ENCODE measurements at places on chromosomes 1 and 21.

GRCh38 chr1:74504933-74505512 lies 7.4 kb downstream of the LRRC53 start:
- DNase-seq: no peak

DNA sequence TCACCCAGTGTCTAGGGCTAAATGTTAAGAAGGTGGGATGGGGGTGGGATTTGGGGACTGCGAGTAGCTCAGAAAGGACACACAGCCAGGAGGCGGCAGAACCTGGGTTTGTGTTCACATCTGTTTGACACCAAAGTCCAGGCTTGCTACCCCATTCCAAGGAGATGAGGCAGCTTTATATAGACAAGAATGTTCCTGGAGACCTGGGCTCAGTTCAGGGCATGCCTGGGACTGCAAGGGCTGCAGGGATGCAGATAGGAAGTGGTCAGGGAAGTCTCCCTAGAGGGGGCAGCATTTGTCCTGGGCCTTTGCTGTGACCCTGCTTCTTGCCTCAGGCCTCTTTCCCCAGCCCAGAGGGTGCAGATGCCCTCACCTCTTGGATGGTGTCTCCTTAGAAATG lies 16.3 kb downstream of the PADI3 start:
- DNase-seq: no peak

DNA sequence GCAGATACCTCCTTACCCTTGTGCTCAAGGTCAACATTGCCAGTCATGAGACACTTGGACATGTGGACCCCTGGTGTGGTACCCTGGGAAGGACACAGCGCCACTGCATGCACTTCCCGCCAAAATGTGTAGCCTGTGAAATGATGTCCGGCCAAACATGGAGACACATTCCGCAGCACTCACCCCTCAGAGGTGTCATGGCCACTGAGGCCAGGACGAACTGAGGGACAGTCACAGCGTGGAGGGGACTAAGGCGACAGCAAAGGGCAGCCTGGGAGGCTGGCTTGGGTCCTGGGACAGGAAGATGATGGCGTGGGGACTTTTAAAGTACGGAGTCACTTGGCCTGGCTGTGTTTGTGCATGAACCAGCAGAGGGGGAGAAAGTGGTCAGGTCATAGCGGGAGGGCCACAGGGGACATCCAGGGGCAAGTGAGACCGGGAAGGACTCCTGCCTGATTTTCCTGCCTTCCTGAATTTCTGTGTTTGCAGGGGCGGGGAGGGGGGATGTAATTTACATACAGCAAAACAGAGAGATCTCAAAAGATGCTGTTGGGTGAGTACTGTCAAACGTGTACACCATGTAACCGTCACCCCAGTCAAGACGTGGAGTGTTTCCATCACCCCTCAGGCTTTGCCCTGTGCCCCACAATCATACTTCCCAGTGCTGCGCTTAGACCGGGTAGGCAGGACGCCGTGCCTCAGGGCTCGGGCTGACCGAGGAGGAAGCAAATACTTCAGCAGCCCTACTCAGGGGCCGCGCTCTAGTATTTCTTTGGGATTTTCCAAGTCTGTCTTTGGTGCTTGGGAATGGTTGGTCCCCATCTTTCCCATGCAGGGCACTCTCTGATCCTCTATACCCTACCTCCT lies 45.2 kb downstream of the WDR4 start:
- no peak for DNase-seq

DNA sequence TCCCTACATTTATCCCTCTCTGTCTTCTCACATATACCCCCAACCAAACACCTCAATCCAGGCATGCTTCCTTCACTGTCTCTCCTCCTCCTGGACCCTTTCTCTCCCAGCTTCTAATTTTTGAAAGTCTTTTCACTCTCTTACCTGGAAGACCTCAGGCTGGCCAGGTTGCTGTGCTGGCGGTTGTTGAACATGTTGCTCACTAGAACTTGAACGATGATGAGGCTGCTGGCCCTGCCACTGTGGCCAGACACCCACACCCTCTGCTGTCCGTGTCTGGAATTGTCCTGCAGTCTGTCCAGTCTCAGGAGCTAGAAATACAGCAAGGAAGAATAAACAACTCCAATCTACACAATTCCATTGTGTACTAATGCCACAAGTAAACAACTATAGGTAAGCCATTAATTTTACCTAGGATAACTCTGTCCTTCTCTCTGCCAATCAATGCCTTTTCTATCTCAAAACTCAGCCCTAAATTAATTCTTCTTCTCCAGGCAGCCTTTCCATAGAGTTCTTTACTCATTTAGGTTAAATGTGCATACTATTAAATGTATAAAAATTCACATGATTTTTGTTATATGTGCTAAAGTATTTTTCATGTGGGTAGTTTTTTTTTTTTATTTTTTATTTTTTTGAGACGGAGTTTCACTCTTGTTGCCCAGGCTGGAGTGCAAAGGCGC lies 5.1 kb upstream of the CTSK start:
- DNase-seq: peak; percentile 77

- no peak for DNase-seq
These were observed 39.8 kb upstream of the NFIA start for GRCh38 chr1:61042466-61043009.

DNA sequence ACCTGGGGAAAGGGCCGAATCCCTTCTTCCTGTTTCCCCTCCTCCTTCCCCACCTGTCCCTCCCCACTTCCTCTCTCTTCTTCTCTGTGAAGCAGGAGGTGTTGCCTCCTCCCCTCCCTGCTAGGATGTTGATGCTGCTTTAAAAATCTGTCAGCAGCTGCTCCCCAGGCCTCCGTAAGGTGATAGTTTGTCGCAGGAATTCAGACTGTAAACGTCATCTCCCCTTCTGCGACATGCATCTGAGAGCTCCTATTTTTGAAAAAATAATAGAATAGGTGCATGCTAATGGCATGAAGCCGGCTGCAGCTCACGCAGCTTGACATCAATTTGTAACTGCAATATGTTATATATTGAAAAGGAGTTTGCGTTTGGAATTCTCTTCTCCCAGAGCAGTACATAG lies 70.1 kb downstream of the KAZN start:
- no peak for DNase-seq

- no peak for DNase-seq
These were observed 358.4 kb upstream of the SGIP1 start for GRCh38 chr1:66175581-66175980.

DNA sequence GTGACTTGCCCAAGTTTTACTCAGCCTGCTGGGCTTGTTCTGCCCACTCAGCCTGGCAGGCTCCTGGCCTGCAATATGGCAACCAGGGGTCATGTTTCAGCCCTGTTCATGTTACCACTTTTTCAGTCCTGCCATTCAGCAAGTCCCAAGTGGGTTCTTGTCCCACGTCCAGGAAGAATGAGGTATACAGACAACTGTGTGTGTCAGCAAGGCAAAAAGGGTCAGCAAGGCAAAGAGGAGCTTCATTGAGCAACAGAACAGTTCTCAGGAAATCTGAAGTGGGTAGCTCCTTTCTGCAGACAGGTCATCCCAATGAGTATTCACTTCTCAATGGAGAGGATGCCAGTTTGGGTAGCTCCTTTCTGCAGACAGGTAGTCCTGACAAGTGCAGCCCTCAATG lies 1233.3 kb upstream of the B3GALT2 start:
- no peak for DNase-seq

- DNase-seq: no peak
These were observed 37.7 kb downstream of the ODR4 start for GRCh38 chr1:186413319-186413718.

GRCh38 chr1:30968220-30968971 lies 59.8 kb upstream of the SDC3 start:
- no peak for DNase-seq

GRCh38 chr1:201721082-201722049 lies 107.6 kb upstream of the IPO9 start:
- DNase-seq: no peak

DNA sequence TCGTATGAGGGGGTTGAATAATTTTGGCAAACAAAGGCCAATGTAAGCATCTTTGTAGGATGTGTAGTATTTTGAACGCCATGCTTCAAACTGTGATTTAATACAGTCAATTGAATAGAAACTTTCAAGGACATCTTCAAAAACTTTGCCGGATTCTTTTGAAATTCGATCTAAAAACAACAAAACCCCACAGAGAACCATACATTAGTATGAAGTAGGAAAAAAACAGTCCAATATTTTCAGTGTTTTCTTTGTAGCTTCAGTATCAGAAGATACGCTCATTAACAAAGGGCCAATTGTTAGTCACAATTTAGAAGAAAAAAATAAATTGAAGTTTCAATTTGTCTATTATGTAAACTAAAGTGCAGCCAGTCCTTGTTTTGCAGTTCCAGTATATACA lies 20.7 kb upstream of the SYNJ1 start:
- DNase-seq: no peak

- no peak for DNase-seq
These were observed 36.4 kb upstream of the HSD17B7 start for GRCh38 chr1:162753998-162754585.

DNA sequence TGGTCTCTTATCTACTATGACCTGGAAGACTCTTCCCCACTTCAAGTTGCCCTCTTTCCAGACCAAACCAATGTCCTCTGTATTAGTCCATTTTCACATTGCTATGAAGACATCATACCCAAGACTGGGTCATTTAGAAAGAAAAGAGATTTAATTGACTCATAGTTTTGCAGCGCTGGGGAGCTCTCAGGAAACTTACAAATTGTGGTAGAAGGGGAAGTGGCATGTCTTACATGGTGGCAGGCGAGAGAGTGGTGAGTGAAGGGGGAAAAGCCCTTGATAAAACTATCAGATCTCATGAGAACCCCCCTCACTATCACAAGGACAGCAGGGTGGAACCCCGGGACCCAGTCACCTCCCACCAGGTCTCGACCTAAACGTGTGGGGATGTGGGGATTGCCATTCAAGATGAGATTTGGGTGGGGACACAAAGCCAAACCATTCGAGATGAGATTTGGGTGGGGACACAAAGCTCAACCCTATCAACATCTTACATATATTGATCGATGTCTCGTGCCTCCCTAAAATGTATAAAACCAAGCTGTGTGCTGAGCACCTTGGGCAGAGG lies 14.2 kb upstream of the AGPAT3 start:
- no peak for DNase-seq

DNA sequence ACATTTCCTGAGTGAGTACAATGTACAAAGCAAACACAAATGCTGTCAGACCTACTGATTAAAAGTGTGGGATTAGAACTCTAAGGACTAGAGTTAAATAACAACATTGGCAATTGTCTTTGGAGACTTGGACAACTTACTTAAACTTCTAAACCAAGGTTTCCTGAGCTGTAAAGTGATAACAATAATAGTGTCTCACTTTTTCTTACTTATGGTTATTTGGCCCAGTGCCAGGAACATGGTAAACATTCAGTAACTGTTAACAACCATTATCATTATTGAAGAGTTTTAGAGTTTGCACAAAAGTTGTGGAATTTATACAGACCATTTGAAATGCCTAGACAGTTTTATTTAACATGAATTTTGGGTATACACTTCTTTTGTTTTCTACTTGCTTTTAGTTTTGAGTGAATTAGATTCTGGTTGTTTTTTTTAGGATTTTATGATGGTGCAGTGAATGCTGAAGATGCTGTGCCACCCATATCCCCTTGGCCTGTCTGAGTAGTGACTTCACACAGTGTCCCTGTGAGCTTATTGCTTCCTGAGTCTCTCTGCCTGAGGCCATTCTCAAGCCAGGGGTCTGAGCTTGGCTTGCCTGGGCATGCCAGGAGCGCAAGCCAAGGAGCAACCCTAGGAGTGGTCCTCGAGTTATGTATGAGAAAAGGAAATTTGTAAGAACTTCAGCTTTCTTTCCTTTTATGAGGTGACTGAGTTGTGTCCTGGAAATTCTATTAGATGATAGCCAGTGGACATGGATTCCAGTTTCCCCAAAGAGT lies 932.8 kb downstream of the TTLL7 start:
- no peak for DNase-seq

DNA sequence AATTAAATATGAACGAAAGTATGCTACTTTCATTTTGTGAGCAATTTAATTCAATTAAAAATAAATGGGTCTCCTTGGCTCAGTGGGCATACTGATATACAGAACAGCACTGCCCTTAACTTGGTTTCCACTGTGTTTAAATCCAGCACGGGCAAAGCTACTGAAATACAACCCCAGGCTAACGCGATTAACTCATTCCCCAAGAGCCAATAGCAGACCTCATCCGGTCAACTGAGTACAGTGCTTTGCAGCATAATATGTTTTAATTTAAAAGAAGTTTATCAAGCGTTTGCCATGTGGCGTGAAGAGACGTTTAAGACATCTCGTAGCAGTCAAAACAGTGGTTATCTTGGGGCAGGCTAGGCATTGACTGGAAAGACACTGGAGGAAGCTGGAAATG lies 118.6 kb downstream of the PROX1 start:
- DNase-seq: no peak

GRCh38 chr1:6006882-6007281 lies 14.7 kb upstream of the NPHP4 start:
- peak; percentile 74 for DNase-seq

- DNase-seq: no peak
These were observed 1.2 kb upstream of the LAD1 start for GRCh38 chr1:201400212-201400851.

DNA sequence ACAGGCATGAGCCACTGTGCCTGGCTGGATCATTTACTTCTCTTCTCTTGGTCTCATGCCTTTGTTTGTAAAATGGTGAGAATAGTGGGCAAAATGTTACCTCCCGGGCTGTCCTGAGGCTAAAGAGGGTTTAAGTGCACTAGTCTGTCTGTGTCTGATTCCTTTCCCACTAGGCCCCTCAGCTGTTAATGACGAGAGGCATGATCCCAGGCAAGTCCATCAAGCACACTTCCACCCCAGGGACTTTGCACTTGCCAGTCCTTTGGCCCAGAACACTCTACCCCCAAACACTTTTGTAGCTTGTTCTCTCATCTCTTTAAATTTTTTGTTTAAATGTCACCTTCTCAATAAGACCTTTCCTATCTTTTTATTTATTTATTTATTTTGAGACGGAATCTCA lies 13.8 kb upstream of the EPB41 start:
- no peak for DNase-seq

- no peak for DNase-seq
These were observed 9.0 kb downstream of the COX20 start for GRCh38 chr1:244844155-244845121.

DNA sequence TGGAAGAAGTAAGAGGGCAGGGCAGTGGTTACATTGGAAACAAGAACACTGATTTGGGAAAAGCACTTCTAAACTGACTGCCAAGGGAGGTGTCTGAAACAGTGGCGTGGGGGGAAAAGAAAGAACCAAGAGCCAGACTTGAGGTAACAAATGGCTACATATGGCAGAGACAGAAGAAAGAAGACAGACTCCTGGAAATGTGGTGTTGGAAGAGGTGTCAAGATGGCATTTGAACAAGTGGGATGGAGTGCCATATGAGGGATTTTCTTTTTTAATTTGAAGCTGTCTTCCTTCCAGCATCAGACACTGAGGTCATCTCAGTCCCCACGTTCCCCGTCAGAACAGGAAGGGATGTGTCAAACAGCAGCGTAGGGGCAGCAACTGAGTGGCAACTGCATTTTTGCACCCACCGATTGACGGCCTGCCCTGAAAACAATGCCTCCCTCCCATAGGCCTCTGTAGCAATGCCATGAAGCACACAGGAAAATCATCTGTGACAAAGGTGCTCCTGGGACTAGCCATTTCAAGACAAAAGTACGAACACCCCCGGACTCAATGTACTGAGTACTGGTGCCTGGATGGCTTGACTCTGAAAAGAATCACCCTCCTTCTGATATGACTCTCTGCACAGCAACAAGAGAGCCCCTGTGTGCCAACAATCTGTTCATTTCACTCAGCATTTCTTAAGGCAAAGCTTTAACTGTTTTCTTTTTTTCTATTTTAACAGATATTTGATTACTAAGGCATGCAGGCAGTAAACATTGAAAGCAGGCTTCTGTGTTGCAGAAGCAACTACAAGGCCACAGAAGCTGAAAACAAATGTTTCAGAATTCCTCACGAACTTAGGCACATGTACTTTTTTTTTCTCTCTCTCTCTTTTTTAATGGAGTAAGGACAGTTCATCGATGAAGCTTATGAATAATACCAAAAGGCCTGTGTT lies 37.0 kb downstream of the LPAR3 start:
- no peak for DNase-seq
